ENCODE measurements at places on chromosomes 11 and 22.

- DNase-seq, result no peak
Measured at GRCh38 chr22:23678133-23678532, 12.7 kb upstream of the RGL4 start.

DNA sequence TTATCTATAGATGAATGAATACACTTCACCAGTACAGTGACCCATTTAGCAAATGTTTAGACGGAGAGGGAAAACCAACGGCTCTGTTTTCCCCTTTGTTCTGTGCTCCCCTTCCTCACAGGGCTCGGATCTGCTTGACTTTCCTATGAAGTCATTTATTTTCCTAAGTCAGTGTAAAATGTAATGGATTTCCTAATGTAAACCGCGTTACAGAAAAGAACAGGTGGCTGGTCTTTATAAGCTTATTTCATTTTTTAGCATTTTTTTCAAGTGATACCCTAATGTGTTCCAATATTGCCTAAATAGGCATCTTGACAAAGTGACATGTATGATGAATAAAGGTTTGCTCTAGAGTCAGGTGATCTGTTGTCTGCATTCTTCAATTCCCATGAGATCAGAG lies 207.5 kb downstream of the PGR start:
- no peak for DNase-seq

DNA sequence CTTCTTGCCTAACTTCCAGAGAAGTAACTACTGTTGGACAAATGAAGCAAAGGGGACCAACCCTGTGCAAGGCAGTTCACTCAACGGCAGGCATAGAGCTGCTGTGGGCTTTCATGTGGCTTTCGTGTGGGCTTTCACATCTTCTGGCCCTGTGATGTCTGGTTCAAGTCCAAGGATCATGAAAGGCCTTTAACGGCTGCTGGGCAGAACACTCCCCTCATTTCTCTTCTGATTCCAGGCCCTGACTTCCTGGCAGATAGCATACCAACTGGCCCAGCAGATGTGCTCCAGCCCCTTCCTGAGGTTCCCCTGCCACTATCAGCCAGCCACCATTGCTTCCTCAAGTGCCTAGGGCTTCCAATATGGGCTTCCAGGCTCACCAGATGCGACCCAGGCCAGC lies 28.7 kb upstream of the CTR9 start:
- no peak for DNase-seq

DNA sequence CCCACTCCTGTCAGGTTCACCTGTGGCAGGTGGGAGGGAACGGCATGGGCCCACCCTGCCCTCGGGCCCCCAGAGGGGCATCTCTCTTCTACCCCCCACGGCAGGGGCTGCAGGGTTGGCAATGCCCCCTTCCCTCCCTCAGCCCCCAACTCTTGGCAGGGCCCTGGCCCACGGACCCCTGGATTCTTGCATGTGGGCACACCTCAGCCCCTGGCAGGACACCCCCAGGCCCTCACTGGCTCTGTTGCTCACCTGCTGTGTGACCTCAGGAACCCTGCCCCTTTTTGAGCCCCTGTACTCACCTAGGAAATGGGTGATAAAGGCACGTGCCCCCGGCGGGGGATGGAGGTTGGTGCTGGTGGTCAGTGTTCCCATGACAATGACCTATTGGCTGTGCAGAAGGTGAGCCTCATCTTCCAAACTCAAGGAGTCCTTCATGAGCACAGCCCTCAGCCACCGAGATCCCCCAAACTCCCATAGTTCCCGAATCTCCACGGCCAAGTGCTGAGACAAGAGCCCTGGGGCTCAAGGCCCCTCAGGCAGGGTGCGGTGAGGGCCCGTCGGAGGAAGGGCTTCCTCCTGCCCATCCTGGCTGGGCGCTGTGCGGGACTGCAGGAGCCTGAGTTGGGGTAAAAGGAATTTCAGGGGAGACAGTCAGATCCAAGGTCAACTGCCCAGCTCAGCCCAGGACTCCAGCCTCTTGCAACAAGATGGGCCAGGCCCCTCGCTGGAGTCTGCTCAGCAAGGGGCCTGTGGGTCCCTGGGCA lies 198.2 kb downstream of the IGLL1 start:
- no peak for DNase-seq

DNA sequence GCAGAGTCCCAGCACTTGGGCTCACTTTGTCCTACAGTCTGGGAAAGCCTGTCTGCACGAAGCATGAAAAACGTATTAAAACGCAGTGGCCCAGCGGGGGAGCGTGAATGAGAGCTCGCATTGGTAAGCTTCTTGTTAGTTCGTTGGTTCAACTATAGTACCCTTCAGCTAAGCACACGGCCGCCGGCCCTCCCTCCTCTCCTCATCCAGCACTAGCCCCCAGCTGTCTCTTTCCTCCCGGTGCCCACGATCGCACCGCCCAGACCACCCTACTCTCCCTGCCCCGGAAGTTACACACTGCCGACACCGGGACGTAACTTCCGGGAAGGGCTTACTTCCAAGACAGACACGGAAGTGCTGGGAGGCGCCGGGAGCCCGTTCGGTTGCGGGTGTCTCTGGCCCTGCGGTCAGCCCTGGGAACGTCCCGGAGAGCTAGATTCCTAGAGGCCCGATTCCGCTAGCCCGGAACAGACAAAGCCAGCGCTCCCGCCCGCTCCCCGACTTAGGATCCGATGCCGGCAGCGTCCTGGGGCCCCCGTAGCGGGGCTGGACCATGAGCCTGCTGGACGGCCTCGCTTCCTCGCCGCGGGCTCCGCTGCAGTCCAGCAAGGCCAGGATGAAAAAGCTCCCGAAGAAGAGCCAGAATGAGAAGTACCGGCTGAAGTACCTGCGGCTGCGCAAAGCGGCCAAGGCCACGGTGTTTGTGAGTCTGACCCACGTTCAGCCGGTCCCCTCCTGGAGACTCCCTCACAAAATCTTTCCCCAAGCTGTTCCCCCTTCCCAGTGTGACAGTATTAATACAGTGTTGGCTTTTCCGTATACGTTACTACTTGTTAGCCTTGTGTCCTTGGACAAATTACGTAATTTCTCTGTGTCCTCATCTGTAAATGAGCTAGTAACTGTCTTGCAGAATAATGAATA lies at the start of gene TBRG1:
TBRG1 (plus strand) TSS at position 334 of the 921 bp plus-strand sequence; CDS start at position 554, 220 bp downstream.
- DNase-seq, result peak; percentile 68

DNA sequence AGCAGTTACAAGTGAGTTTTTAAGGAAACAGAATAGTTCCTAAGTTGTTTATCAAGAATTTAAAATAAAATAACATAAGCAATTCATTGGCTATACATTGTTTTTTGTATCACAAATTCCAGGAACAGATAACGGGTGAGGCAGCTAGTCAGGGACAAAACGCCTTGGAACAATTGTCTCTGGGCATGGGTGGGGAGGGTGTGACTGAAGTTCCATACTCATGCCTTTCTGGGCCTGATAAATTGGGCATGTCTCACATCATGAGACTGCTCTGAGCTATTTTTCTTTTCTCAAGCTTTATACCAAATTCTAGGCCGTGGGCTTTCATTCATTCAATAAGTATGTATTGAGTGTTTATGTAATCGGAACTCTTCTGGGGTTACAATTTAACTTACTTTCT lies 21.6 kb downstream of the FOLR3 start:
- DNase-seq, result no peak

DNA sequence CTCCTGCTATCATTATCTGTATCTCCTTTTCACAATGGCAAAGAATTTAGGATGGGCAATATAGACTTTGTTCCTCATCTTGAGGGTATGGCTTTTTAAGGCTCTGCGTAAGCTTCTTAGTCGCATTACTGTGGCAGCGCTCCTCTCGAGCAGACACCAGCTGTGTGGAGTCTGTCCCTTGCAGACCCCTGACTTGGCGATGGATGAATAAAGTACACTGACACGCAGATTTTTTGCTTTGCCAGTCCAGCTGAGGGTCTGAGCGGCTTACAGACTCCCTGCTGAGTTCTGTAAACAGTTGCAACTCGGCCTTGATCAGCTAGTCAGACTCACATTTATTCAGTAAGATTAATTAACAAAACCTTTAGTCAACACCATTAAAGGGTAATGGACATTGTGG lies 390.0 kb upstream of the CNTN5 start:
- DNase-seq, result no peak

DNA sequence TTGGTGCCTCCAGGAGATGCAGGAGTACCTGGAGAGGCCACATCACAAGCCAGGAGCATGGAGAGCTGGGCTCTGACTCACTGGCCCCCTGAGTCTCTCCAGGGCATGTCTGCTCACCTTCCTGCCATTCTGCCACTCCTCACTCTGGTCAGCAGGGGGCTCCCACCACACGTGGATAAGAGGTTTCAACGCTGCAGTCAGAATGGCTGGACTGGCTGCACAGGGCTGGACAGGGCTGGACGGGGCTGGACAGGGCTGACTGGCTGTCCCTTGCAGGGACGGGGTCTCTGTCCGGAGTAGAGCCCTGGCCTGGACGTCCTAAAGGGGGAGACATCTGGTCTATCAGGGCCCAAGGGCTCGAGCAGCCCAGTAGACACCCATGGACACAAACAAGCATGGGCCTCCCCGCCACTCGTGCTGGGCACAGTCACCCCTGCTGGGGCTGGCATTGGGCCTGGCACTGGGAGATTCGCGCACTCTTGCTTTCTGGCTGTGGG lies 34.6 kb downstream of the CYTH4 start:
- peak; percentile 59 for DNase-seq

DNA sequence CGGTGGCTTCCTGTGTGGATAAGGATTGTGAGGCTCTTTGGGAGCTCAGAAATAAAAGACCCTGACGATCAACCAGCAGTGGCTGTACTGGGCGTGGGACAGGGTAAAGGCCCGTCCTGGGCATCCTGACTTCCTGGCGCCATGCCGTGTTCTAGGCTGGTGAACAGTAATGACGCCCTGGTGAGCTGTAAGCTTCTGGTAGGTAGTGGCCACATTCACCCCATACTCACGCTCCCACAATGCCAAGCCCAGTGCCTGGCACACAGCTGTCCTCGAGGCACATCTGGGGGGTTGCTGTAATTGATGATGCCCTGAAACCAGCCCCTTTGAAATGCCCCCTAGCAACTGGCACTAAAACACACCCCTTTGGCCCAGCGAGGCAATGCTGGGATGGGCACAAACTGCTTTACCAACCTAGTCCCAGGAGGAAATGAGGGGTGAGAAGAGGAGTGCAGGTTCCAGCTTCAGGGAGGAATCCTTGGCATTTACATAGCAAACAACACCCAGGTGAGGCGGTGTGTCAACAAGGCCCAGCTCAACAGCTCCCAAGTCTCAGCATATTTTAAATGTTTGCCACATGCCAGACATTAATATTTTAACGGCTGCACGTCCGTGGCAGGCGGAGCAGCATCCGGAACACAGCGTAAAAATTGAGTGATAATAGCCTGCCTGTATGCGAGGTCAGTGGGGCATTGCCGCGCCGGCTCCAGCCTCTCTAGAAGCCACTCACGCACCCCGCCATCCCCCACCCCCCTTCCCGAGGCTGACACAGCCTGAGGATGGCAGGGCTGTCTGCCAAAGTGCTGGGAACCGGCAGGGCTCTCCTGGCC lies 79.3 kb downstream of the DSCAML1 start:
- no peak for DNase-seq

- no peak for DNase-seq
Measured at GRCh38 chr22:27834364-27835185, 33.0 kb upstream of the MN1 start.

DNA sequence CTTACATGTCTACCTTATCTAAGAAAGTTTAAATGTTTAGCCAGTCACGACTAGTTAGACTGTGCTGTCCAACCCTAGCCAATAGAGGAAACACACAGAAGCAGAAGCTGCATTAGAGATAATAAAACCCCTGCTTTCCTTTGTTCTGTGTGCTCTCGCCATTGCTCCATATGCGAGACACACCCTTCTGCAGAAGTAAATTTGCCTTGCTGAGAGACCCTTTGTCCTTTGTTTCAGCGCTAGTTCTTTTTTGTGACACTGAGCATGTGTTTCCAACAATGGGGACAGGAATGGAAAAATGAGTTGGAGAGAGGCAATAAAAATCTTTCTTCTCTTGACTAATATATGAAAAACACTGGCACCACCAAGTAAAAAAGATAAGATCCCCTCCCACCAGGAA lies 18.1 kb upstream of the MS4A4E start:
- DNase-seq, result no peak

DNA sequence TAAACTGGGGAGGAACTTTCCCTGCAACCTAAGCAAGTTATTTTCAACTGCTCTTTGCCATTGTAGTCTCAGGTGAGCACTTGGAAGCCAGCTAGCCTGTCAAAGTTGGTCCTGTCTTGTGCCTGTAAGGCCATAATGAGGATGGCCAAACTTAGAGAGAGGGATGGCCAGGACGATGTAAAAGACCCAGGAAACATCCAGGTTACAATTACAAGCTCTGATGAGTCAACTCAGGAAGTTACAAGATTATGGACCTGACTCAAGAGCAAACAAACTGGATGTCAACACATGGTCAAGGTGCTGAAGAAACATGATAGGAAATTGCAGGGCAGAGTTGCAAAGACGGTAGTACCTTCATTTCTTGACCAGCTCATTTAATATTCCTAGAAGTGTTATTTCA lies 1.6 kb downstream of the GTPBP1 start:
- DNase-seq, result no peak

GRCh38 chr11:18939314-18939713 lies at the start of gene MRGPRX1:
TSS of gene MRGPRX1 (minus strand) at chr11:18939414. CDS start at chr11:18934784, 4,630 bp downstream.
- no peak for DNase-seq

- no peak for DNase-seq
Measured at GRCh38 chr11:129416080-129416820, 40.6 kb downstream of the BARX2 start.

DNA sequence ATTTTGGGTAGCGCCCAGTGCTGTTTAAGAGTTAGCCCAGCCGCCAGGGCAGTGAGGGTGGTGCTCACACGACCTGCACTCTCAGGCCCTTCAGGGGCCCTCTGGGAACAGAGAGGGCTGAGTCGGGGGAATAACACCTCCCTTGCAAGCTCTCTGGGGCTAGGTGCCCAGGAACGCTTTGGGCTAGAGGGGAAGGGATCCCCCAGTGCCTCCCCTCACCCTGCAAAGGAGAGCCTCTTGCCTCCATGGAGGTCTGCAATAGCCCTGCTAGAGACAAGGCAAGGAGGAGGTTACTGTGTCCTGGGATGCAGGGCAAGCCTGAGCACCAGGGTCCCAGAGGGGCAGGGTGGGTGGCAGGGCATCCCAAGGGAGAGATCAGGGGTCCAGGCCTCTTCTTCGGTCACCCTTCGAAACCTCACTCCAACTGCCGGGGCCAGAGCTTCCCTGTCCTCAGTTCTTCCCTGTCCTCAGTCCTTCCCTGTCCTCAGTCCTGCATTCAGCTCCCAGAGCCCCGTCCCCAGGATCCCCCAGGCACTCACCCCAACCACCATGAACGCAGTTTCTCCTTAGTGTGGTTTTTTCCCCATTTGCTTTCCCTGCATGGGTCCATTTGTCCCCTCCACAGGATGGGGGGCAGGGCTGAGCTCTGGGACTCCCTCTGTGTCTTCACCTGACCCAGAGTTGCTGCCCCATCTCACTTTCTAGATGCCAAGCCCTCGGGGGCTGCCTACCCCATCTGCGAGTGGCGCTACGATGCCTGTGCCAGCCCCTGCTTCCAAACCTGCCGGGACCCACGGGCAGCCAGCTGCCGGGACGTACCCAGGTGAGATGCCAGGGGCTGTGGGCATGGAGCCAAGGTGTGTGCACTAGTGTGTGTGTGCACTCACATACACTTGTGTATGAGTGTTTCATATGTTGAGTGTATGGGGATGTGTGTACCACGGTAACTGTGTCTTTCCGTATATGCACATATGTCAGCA lies 60.8 kb downstream of the OTOG start:
- no peak for DNase-seq

All from activated CD4-positive, alpha-beta T cell treated with anti-CD3 and anti-CD28 coated beads for 1 hour (primary cell).